ENCODE measurements at places on chromosomes 11 and 22.

- no peak for DNase-seq
These were observed 45.3 kb downstream of the PC start for GRCh38 chr11:66912911-66913310.

DNA sequence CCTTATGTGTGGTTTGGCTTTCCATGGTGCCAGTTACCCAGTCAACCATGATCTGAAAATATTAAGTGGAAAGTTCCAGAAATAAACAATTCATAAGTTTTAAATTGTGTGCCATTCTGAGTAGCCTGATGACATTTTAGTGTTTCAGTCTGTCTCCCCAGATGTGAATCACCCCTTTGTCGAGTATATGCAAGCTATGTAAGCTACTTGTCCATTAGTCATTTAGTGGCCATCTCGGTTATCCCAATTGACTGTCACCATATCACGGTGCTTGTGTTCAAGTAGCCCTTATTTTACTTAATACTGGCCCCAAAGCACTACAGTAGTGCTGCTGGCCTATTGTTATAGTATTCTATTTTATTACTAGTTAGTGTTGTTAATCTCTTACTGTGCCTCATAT, 44.9 kb downstream of the ATG16L2 start:
- no peak for DNase-seq

DNA sequence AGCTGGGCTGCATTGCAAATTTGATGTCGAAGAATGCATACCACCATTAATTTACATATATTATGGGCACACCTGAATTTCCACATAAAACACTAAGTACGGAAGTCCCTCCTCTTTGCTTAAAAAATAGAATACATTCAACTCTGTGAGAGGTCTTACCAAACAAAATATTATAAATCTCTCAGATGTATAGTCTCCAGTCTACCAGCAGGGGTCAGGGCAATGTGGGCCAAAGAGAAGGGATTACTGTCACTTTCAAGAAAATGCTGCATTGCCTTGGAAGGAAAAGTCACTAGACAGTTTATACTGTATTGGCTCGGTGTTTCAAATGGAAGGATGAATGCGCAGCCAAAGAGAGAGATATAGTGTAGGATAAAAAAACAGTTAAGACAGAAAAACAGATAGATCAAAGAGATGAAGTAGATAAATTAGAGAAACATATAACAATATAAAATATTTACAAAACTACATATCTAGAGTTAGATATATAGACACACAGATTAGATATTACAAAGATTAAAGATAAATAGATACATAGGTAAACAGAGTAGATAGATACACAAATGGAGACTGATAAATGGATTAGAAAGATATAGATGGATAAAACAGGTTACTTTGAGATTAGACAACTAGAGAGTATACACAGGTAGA, 20.9 kb downstream of the SERGEF start:
- DNase-seq = peak; percentile 45

- DNase-seq = peak; percentile 53
These were observed 5.6 kb downstream of the DDX6 start for GRCh38 chr11:118785362-118785761.

DNA sequence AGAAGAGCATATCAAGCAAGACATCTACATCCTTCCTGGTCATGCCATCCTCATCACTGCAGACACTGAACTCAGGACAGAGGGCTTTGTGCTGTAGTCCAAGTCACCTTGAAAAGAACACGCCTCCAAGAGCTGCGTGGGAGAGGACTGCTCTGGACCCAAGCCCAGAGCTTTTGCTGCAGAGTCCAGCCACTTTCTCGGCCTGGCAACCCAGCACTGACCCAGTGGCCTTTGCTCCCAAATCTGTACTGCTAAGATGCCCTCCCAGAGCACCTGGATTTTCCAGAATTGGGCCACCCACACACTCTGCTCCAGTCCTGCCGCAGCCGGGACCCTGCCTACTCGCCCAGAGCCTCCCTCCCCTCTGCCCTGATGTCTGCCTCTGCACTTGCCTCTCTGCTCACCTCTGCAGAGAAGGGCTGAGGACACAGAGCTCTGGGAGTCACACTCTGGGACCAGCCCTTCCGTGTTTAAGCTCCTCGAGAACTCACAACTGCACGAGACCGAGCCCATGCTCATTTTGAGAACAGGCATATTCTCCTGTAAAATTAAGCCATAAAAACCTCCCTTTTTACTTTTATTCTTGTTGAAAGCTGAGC, 83.8 kb upstream of the CSNK2A3 start:
- no peak for DNase-seq

GRCh38 chr22:36797374-36797773, 19.5 kb downstream of the PVALB start:
- DNase-seq = no peak

- DNase-seq = no peak
These were observed 47.3 kb downstream of the WNT7B start for GRCh38 chr22:45929649-45930048.

- no peak for DNase-seq
These were observed 57.3 kb downstream of the TP53I11 start for GRCh38 chr11:44893308-44893822.

GRCh38 chr11:56817661-56818060, 69.2 kb upstream of the OR9G4 start:
- DNase-seq = no peak

DNA sequence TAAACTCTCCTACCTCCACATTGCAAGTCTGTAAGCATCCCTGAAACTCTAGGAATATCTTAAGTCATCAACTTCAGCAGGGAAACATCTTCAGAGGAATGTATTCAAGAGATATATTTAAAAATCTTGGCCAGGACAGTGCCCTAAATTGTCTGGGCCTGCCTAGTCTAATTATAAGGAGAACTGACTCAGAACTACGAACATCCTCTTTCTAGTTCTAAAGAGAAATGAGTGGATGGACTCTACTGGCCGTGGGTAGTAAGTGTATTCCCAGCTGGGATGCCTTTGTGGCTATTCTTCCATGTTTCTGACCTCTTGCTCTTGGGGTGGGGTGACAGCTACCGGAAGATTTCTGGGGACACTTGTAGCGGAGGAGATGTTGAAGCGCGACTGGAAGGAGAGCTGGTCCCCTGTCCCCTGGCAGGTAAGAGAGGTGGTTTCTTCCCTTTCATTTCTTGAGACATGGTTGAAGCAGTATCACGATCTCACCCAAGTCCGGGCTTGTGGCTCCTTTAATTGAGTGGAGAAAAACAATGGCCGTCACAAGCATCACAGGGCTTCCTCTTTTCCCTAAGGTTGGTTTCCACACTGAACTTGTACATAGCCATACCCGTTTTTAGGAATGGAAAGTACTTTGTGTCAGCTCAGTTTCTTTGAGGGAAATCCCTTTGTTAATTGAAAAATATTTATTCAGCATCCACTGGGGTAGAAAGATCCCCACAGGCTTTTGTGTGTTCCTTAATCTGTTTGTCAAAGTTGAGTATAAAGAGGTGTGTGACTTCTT, 97.7 kb upstream of the SORL1-AS1 start:
- no peak for DNase-seq

- peak; percentile 61 for DNase-seq
These were observed 324.5 kb upstream of the PITPNB start for GRCh38 chr22:28243539-28243938.

DNA sequence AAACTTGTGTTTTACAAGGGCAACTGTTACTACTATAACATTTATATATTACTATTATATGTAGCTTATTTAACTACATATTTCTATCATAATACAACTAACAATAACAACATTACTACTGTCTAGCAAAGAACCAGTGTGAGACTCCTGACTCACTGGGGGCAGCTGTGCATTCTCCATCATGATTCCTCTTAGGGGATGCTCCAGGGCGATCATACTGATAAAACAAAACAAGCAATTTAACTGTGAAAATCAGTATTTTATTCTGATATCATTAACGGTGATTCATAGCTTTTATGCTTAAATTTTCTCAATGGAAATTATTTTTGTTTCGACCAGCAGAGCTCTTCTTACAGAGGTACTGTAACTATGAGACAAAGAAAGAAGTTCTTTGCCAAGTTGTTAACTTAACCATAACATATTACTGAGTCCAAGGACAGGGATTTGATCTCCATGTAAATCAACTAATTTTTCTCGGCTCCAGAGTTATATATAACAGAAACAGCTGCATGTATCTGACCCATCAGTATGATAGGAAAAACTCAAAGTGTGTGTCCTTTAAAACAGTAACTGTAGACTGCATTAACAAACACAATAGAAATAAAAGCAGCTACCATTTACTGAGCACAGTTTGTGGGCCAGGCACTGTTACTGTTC, 24.8 kb upstream of the FNBP4 start:
- no peak for DNase-seq

DNA sequence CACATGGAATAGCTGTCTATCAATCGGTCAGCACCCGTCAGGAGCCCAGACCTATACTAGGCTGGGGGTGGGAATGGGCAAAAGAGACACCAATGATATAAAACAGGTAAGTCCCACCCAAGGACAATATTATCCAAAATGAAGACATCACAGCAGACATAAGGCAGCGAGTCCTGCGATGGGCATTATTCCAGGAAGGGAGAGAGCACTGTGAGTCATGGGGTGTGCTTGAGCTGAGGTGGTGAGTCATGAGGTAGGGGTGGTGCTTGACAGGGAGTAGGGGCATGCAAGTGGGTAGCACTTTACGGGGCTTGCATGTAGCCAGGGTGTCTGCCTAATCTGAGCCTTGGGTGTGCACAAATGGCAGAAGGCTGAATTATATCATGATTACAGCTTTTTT, 605.0 kb upstream of the CADM1 start:
- DNase-seq = peak; percentile 77

DNA sequence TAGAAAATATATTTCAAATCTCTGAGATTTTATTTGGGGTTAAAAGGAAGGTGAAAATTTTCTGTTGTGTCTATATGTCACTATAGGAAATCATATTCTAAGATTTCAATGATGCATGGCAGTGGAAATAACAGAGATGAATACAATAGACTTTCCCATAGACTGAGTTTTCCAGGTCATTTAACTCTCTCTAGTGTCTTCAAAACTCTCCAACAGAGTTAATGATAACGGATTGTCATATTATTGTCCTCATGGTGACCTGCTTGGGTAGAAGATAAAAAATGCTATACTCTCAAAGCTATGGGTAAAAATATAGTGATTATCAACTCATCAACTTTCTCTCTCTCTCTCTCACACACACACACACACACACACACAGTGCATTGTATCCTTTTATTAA, 312.9 kb downstream of the CNTN5 start:
- no peak for DNase-seq

DNA sequence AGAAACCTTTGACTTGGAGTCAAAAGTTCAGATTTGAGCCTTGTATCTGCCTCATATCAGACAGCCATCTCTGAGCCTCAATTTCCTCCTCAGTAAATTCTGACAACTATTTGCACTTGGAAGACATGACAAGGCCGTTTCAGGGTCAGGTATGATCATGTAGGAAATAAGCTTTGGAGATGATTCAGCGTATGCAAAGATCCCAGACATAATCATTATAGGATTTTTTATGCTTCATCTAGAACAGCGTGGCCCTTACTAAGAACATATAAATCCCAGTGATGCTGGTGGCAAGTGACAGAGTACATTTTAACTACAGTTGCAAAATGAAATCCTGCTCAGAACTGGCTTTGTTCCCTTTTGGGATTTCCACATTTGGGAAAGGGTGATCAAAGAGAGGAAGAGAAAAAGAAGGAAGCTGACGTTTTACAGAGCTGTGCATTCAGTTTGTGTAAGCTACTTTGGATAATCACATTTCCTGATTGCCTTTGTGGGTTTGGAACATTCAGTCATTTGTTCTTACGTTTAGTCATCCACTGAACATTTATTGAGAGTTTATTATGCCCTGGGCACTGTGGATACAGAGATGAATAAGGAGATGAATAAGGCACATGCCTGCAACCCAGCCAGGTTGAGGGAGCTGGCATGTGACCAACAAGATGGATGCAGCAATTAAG, 81.9 kb upstream of the HEPHL1 start:
- peak; percentile 8 for DNase-seq

DNA sequence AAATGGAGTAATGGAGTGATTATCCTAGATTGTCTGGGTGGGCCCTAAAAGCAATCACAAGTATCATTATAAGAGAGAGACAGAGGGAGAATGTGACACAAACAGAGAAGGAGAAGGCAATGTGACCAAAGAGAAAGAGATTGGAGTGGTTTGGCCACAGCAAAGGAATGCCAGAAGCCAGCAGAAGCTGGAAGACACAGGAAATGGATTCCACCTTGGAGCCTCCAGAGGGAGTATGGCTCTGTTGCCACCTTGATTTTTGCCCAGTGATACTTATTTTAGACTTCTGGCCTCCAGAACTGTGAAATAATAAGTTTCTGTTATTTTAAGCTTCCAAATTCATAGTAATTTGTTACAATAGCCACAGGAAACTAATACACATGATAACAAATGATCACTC, 36.8 kb upstream of the OR5P2 start:
- no peak for DNase-seq

- peak; percentile 84 for DNase-seq
These were observed 49.5 kb downstream of the OR4D9 start for GRCh38 chr11:59560702-59561473.

DNA sequence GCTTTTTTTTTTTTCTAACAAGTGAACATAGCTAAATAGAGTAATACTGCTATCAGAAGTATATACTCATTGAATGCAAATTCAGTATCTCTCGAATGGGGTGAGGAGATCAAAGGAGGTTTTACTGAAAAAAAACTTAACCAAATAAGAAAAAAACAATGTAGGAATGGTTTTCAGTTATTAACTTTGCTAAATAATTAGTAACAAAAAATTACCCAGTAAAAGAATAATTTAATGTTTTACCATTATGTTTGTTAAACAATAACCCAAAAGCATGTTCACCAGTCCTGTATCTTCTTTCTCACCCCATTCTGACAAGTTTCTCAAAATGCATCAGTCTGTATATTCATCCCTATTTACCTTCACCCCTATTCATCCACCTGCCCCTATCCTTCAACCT, 22.6 kb upstream of the CTSC start:
- DNase-seq = no peak

DNA sequence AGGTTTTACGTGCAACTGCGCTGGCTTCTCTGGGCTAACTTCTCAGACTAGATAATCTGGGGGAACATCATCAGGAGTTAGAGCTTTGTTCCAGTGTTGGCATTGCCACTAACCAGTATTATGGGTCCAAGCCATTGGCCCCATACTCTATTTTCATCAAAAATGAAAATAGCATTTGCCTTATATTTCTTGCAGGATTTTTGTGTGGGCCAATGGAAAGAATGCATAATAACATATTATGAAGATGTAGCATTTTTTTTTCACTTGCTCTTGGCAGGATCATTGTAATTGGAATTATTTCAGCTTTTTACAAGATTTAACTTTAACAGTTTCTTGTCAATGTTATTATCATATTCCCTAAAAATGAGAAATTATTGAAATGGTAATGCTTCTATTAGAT, 16.1 kb downstream of the ARHGAP42 start:
- no peak for DNase-seq

- no peak for DNase-seq
These were observed 69.0 kb upstream of the THY1 start for GRCh38 chr11:119491753-119492510.

- no peak for DNase-seq
These were observed 6.0 kb downstream of the DENND6B start for GRCh38 chr22:50320671-50321325.

GRCh38 chr22:44288913-44289312, 23.8 kb downstream of the SHISAL1 start:
- DNase-seq = no peak

GRCh38 chr11:1456596-1457325, 29.8 kb downstream of the MOB2 start:
- DNase-seq = no peak

GRCh38 chr11:35751664-35752061, 89.1 kb downstream of the TRIM44 start:
- DNase-seq = no peak

All from fibroblast of skin of right biceps (primary cell).